ENCODE measurements at places on chromosomes 13 and 19.

GRCh38 chr13:32986552-32986951 is 29.7 kb upstream of the KL start:
- no peak for DNase-seq

GRCh38 chr19:58560921-58561320 is 2.5 kb upstream of the UBE2M start:
- DNase-seq, result no peak

DNA sequence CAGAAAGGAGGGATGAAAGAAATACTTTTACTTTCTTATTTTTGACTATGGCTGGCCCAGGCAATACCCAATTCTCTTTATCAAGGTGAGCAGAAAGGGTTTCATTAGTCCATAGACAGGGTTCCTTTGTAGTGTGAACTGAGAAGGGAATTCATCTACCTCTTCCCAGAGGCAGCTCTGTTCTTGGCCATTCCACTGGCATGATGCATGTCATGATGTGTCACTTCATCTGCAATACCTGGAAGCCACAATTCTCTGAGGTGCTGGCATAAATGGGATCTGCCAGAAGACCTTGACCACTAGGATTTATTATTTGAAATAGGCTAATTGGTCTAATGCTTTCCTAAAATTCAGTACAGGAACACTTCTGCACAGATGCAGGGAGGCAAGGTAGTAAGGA is 542.8 kb downstream of the RFC3 start:
- no peak for DNase-seq

- DNase-seq, result no peak
Observed at GRCh38 chr13:99809926-99810325, 161.6 kb downstream of the ZIC5 start.

DNA sequence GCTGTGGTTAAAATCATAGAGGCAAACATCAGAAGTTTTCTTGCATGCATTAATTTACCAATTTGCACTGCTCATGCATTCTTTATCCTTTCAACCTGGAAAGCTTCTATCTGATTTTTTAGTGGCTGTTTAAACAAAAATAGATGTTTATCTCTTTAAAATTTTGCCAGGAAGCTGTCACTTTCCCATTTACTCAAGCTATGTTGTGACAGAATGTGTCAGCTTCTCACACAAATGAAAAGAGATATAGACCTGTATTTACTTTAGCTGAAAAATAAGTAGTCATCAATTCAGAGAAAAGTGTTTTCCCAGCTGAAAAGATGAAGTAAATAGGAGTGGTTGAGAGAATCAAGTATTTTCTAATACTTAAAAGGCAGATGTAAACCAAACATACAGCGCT is 872.8 kb downstream of the DACH1 start:
- DNase-seq, result no peak

- no peak for DNase-seq
Observed at GRCh38 chr13:97967948-97968347, 14.5 kb downstream of the IPO5 start.

GRCh38 chr13:95707442-95708390 is 30.8 kb downstream of the DNAJC3 start:
- no peak for DNase-seq

DNA sequence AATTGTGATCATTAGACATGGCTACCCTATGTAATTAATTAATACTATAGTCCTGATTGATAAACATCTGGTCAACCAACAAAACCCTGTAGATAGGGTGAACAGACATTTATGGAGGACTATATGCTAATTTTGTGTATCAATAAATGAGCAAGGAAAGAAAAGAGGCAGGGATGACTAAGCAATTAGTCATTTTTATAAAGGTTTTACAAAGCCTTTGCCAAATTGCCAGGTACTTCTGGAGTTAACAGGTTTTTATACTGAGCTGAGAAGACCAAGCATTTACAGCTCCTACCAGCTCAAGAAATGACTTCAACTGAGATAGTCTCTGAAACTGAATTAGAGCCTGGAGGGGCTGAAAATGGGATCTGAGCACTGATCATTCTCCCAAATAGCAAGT is 186.8 kb upstream of the PRR20A start:
- no peak for DNase-seq

- no peak for DNase-seq
Observed at GRCh38 chr19:38070573-38070972, 153.4 kb downstream of the DPF1 start.

DNA sequence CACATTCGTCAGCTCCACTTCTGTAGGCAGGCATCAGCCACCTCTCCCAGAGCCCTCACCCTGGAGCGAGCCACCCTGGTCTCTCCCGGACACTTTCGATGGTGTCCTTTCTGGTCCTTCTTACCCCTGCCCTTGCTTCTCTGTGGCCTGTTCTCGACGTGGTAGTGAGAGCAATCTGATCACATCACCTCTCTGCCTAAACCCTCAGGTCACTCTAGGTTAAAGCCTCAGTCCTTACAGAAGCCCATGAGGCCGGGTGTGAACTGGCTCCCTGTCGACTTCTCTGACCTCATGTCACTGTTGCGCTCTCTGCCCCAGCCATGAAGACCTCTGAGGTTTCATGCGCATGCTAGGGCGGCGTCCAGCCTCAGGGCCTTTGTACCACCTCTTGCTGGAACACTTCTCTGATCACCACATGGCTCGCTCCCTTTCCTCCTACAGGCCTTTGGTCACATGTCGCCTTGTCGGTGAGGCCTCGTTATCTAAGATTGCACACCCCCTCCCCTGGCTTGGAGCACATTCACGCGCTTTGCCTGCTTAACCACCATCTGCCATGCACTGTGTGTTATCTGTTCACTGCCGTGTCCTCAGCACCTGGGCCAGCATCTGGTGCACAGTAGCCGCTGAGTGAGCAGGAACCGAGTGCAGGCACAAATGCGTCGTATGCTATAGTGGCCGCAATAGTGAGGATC is 101.5 kb downstream of the DPF1 start:
- DNase-seq, result no peak
